Heart left ventricle (tissue), 16 donors: ENCODE measurements at places on chromosomes 16 and 17. TPM values are rescaled to one million over a fixed set of nuclear protein-coding genes. Genes with fewer than 3 reads are reported as not detected.
A peak's percentile ranks its signal among the peaks of the same experiment; 100 is the strongest.

Gene KRT28
- not detected for total RNA-seq

Gene GINS2
- 4.2 TPM for total RNA-seq

Gene GLIS2
- total RNA-seq, result 23.4 TPM

Gene CES3
- total RNA-seq, result 0.51 TPM

Gene AIPL1
- not detected for total RNA-seq

Gene CENPV
- total RNA-seq, result 11.8 TPM

Gene AANAT
- total RNA-seq, result not detected

DNA sequence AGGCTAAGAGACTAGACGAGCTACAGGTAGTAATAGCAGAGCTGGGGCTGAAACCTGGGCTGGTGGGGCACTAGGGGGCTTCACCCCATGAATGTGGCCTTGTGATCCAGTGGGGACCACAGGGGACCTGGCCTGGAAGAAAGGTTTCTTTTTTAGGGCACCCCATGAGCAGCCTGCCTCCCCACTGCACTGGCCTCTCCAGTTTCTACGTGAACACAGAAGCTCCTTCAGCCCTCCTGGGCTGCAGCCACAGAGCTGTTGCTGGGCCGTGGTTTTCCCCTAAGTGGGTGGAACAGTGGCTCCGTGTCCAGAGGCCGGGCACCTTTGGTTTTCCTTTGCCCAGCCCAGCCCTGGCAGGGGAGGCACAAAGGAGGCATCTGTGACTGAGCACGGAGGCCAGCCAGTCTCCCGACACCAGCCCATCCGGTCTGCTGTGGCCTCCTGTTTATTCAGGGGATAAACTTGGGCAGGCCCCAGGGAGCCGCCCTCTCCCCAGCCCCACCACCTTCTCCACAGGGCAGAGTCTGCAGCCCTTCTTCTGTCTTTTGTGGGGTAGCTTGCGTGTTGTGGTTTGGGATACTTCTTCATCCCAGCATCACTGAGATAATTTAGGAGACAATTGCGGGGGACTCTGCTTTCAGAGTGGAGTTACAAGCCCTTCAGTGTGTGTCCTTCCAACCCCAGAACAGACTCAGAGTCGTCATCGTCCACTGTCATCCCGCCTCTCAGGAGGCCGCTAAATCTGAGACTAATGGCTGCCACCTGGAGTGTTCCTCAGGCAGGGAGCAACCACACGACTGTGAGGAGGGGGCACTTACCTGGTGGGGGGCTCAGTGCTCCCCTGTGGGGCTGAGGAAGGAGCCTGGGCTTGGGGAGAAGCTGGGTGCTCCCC lies 85.3 kb downstream of the RAB11FIP4 start:
- no peak overlapping the region for H3K27ac ChIP-seq
- no peak overlapping the region for H3K4me3 ChIP-seq
- H3K27me3 ChIP-seq, result no peaks in the 10 kb centered on the region
- no peak for DNase-seq
- H3K36me3 ChIP-seq, result no peaks in the 10 kb centered on the region

GRCh38 chr16:69412287-69412686 lies 12.1 kb upstream of the CYB5B start:
- H3K4me1 ChIP-seq, result peaks cover 7% of the 10 kb centered on the region
- no peaks in the 10 kb centered on the region for H3K27me3 ChIP-seq
- H3K4me3 ChIP-seq, result no peak overlapping the region

DNA sequence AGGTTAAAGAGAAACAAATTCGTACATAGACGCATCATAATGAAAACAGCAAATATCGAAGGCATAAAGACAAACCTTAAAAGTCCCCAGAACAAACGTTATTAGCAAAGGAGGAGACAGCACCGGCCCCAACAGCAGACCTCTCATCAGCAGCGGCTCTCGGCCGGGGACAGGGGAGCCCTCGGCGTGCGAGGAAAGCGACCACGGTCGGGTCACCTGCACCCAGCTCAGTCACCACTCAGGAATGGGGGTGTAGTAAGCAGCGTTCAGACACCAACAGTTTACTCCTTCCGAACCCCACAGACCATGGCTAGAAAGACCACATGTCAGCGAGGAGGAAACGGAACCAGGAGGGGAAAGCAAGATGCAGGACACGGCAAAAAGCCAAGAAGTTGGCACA lies 109.3 kb upstream of the CHMP6 start:
- H3K4me1 ChIP-seq, result peaks cover 3% of the 10 kb centered on the region
- no peak overlapping the region for H3K4me3 ChIP-seq
- H3K27me3 ChIP-seq, result no peaks in the 10 kb centered on the region
- no peak overlapping the region for H3K27ac ChIP-seq
- DNase-seq, result no peak
- H3K36me3 ChIP-seq, result no peaks in the 10 kb centered on the region

DNA sequence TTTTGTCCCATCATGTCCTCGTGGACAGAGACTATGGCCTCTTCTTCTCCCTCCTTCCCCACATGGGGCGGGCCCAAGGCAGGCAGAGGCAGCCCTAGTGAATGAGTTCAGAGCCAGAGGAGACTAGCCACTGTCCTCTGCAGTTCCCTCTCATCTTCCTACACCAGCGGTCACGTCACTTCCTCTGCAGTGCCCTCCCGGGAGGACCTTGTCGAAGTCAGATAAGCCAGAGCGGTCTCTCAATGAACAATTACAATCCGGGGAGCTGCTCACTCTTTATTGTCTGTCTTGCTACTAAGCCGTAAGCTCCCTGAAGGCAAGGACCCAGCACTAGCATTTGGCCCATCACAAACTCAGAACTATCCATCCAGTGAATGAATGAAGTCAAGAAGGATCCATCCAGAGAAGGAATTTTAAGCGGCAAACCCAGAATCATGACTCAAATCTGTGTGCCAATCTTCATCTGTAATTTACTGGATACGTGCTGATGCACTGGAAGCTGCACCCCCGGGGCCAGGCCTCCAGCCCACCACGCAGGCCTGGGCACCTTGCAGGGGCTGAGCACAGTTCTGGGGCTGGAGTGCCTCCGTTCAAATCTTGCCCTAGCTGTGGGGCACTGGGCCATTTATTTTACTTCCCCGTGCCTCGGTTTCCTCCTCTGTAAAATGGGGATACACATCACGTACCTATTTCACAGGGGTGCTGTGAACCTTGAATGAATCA lies 18.1 kb downstream of the ZNF423 start:
- peaks cover 5% of the 10 kb centered on the region for H3K4me1 ChIP-seq
- no peaks in the 10 kb centered on the region for H3K36me3 ChIP-seq
- peak overlapping the region; percentile 51 for H3K4me3 ChIP-seq
- H3K27me3 ChIP-seq, result no peaks in the 10 kb centered on the region
- no peak for DNase-seq

DNA sequence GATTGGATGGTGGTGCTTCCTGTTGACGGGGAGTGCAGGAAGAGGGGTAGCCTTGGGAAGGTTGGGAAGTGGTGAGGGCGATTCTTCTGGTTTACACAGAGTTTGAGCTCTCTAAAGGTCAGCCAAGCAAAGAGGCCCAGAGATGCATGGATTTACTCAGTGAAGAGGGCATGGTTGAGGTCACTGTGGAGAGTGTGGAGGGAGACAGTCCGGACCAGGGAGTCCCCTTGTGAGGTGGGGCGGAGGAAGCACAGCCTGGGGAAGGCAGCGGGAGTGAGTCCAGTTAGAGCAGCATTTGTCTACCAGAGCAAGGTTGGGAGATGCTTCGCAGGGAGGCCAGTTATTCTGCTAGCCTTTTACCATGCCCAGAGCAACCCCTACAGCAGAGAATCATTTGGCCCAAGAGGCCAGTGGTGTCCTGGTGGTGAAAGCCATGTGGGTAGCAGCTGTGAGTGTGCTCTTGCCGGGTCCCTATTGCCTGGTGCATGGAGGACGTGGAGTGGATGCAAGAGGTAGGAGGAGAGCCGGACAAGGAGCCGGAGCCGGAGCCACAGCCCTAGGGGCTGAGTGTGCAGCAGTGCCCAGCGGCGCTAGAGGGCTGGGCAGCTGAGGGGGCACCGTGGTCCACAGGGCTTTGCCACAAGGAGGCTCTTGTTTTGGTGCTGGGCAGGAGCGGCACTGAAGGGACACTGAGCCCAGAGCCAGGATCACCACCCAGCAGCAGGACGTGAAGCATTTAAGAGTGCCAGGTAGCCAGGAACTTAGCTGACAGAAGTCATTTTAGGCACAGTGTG lies 27.7 kb downstream of the PRMT7 start:
- no peaks in the 10 kb centered on the region for H3K36me3 ChIP-seq
- H3K27me3 ChIP-seq, result no peaks in the 10 kb centered on the region
- DNase-seq, result no peak
- no peaks in the 10 kb centered on the region for H3K4me1 ChIP-seq

- H3K27ac ChIP-seq, result no peak overlapping the region
- H3K27me3 ChIP-seq, result no peaks in the 10 kb centered on the region
- no peak for DNase-seq
- H3K4me3 ChIP-seq, result no peak overlapping the region
These were observed 24.6 kb downstream of the MYH11 start for GRCh38 chr16:15832241-15832640.

DNA sequence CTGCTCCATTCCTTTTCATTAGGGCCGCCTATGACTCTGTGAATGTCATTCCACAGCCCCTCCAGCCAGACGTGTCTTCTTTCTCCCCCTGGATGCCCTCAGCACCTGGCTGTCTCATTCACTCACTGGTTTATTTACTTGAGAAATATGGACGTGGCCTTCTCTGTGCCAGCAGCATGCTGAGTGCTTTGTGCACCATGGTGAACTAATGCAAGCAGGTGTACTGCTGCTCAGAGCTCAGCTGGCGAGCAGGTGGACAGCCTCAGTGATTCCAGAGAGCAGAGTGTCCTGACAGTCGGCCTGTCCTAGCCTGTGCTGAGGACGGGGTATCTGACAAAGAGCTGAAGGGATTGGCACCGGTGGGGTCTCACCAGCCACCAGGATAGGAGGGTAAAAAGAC lies 96.7 kb downstream of the GNAO1 start:
- H3K36me3 ChIP-seq, result no peaks in the 10 kb centered on the region
- no peaks in the 10 kb centered on the region for H3K27me3 ChIP-seq
- DNase-seq, result no peak
- peaks cover 19% of the 10 kb centered on the region for H3K4me1 ChIP-seq
- no peak overlapping the region for H3K27ac ChIP-seq

- H3K27ac ChIP-seq, result peak overlapping the region; percentile 50
- H3K36me3 ChIP-seq, result no peaks in the 10 kb centered on the region
- H3K27me3 ChIP-seq, result peaks cover 38% of the 10 kb centered on the region
- no peak for DNase-seq
These were observed 1.7 kb downstream of the YBX2 start for GRCh38 chr17:7292729-7293128.

DNA sequence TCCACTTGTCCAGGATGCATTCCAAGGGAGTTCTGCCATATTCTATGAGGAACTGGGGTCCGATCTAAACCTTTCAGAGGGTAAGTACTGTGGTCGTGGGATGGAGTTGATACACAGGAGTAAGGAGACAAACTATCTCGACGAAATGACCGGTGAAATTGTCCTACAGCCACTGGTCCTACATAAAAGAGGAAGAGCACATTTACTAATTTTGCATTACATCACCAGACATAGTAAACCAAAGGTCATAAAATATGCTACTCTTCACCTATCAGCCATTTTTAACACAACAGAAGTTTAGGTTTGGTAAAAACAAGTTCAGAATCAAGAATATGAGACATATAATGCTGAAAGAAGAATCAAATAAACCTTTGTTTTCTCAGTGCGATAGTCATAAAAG lies 8.1 kb downstream of the HSF5 start:
- H3K36me3 ChIP-seq, result no peaks in the 10 kb centered on the region
- no peaks in the 10 kb centered on the region for H3K4me1 ChIP-seq
- no peak for DNase-seq
- H3K4me3 ChIP-seq, result no peak overlapping the region
- no peak overlapping the region for H3K27ac ChIP-seq

GRCh38 chr17:2396192-2396567 lies 4.7 kb downstream of the MNT start:
- no peaks in the 10 kb centered on the region for H3K27me3 ChIP-seq
- H3K36me3 ChIP-seq, result no peaks in the 10 kb centered on the region
- no peak for DNase-seq
- peak overlapping the region; percentile 99 for H3K27ac ChIP-seq
- H3K4me1 ChIP-seq, result peaks cover 60% of the 10 kb centered on the region

DNA sequence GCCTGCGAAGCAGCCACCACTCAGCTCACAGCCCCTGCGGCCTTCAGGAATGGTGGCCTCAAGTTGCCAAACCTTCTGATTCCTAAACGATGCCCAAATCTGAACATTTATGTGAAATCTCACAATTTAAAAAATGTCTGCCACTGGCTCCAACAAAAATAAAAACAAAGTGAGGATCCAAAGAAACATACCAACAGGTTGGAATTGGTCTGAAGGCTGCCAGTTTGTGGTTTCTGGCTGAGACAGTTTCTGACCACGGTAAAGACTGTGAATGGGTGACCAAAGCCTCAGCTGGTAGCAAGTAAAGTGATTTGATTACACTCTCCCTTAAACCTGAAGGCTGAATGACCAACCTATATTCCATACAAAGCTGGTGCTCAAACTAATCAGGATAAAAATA lies 24.9 kb downstream of the LITAFD start:
- no peaks in the 10 kb centered on the region for H3K27me3 ChIP-seq
- H3K4me3 ChIP-seq, result no peak overlapping the region
- H3K27ac ChIP-seq, result no peak overlapping the region

DNA sequence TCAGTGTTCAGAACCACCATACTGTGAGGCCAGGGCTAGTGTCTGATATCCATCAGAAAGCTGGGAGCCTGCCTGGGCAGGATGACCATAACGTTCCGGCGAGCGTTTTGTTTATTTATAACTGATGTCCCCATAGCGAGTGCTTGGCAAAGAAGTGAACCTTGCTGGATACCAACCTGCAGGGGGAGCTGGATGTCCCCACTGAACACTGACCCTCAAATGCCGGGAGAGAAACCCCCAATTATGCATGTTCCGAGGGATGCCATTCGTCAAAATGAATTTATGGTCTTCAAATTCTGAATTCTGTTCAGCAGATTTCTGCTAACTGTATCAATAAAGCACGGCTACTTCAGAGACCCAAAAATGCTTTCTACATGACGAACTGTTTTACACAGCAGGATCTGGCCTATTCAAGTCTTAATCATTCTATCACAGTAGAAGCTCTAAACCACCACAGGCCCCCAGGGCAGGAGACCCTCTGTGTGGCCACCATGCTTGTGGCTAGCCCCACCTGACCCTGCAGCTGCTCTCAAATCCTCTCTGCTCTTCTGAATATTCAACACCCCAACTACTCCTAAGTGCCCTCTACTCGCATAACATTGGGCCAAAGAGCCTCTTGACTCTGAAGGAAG lies 15.2 kb downstream of the MED24 start:
- peak; percentile 80 for DNase-seq
- H3K36me3 ChIP-seq, result no peaks in the 10 kb centered on the region
- peak overlapping the region; percentile 73 for H3K27ac ChIP-seq
- H3K4me3 ChIP-seq, result no peak overlapping the region
- peaks cover 22% of the 10 kb centered on the region for H3K4me1 ChIP-seq
